ENCODE measurements at places on chromosomes 13 and 19.

DNA sequence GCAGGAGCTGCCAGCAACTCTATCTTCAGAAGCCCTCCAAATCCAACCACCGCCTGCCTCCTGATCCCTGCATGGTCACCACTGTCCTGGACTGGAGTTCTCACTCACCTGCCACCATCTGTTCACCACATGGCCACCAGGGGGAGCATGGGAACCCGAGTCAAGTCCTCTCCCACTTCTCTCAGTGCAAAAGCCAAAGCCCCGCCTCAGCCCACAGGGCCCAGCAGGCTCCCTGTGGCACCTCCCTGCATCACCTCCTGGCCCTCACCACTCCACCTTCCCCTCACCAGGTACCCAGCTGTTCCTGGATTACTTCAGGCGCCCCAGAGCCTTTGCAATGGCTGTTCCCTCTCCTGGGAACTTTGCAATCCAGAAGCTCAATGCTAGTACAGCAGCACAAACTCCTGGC is 5.3 kb downstream of the DHPS start:
- DNase-seq = no peak

DNA sequence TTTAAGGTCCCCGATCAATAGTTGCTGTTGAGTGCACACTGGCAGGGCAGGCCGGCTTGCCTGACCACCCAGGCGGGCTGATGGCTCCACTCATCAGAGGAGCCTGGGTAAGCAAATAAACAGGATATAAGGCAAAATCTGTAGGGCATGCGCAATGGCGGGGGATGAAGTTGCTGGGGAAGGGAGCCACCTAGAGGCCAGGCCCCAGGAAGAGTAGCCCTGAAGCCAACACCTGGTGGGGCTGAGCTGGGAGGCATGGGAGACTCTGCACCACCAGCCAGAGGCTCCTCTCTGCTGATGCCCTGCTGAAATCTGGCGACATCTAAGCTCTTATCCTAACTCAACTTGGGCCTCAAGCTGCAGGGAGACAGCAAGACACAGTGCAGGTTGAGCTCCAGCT is 324.3 kb downstream of the ZNF536 start:
- DNase-seq = no peak

DNA sequence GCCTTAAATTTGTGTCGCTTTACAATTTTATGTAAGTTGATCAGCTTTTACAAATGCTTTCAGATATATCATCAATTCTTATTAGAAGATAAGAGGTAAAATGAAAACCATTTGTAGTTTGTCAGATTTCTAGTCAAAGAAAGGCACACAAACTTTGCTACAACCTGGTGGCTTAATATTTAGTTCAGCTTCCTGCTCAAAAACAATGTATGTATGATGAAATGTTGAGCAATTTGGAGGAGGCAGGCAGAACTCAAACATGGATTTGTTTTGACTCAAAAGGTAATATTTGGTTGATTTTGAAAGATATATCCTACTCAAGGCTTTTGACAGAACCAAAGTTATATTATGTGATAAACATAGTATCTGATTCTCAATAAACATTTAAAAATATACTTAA is 24.2 kb downstream of the NEK5 start:
- DNase-seq = no peak

GRCh38 chr13:34124666-34125306 is 306.8 kb downstream of the RFC3 start:
- DNase-seq = no peak

GRCh38 chr13:89878904-89879303 is 1468.6 kb upstream of the MIR17HG start:
- DNase-seq = no peak

- no peak for DNase-seq
These were observed 2.6 kb downstream of the ACSBG2 start for GRCh38 chr19:6138066-6138465.

- no peak for DNase-seq
These were observed 29.9 kb downstream of the MICU2 start for GRCh38 chr13:21573920-21574712.

DNA sequence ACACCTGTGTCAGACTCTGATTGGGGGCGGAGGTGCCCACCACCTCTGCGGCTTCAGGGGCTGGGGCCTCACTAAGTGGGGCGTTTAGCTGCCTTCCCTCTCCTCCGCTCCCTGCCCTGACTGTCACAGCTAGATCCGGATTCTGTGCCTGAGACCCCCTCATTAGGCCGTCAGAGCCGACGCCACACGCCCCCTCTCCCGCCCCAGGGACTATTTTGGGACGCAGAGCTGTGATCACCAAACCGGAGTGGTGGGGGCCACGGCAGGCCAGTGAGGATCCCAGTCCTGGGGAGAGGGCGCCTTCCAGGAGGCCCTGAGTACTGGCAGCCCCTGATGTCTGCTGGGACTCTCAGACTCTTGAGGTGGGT is 762 bp downstream of the KANK3 start:
- no peak for DNase-seq

- DNase-seq = no peak
These were observed 188.9 kb downstream of the KCTD12 start for GRCh38 chr13:76697288-76697687.

- DNase-seq = no peak
These were observed 10.3 kb downstream of the MIR17HG start for GRCh38 chr13:91357613-91358386.

GRCh38 chr19:55257461-55258420 is 1.1 kb downstream of the PPP6R1 start:
- no peak for DNase-seq

GRCh38 chr19:19568802-19569756 is 31.0 kb downstream of the CILP2 start:
- no peak for DNase-seq

GRCh38 chr19:41225238-41226052 is 6.4 kb downstream of the AXL start:
- peak; percentile 98 for DNase-seq

- DNase-seq = no peak
These were observed 1755.3 kb upstream of the SPRY2 start for GRCh38 chr13:82096256-82096655.

GRCh38 chr13:22271903-22272302 is 601.0 kb downstream of the FGF9 start:
- DNase-seq = no peak

DNA sequence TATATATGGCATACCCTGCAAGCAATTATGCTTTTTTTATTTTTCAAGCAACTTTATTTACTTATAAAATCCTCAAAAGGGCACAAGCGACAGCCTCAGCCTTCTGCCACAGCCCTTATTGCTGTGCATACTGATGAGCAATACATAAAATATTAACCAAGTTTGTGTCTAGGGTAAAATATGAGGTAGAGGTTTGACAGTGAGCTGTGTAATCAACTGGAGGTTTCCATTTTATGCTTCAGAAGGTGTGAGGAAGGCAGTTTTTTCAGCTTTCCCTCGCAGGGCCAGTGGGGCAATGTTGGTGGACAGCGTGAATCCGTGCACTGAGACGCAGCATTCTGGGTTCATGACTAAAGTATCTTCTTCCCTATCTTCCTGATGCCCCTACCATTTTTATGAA is 310.4 kb downstream of the IRS2 start:
- no peak for DNase-seq

DNA sequence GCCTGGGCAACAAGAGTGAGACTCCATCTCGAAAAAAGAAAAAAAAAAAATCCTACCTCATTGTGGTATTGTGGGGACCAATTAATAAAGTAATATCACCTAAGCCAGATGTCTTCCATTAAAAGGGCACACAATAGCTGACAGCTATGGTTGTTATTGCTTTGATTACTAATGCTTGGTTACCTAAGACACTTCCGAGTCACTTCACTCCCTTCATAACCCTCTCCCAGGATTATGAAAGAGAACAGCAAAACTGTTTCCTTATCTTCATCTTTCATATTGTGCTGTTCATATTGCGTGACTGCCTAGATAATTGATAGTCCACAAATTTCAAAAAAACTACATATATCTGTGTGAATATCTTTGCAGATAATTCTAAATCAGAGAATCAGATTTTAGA is 10.3 kb upstream of the HSPH1 start:
- DNase-seq = no peak

DNA sequence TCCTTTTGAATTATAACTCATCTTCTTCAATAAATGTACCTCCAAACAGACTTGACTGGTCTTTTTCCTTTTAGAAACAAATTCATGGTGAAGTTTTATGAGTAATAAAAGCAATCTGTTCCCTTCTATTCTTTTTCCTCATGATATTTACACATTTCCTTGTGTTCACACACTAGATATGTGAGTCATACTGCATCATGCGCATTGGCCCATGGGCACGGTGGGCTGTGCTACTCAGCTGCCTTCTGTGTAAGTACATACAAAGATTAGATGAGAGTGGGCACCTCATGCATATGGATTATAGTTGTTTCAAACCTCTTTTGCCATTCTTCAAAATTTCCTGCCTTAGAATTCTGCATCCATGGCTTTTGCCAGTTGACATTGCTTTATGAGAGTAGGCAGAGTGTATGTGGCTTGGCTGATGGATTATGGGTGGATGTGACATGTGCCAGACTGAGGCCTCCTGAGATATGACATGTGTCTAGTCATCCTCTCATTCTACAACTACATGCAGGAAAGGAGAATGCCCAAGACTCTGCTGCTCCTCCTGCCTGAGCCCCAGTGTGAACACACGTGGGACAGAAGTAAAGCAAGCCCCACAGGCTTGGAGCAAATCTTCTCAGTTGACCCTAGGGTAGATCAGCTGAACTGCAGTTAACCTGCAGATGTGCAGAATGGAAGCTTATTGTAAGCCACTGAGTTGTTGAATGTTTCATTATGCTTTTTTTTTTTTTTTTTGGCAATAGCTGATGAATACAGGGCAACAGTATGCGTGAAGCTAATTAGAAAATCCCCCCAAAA is 109.9 kb downstream of the RBM26 start:
- no peak for DNase-seq

GRCh38 chr19:51036519-51036918 is 1.7 kb upstream of the KLK12 start:
- DNase-seq = no peak

DNA sequence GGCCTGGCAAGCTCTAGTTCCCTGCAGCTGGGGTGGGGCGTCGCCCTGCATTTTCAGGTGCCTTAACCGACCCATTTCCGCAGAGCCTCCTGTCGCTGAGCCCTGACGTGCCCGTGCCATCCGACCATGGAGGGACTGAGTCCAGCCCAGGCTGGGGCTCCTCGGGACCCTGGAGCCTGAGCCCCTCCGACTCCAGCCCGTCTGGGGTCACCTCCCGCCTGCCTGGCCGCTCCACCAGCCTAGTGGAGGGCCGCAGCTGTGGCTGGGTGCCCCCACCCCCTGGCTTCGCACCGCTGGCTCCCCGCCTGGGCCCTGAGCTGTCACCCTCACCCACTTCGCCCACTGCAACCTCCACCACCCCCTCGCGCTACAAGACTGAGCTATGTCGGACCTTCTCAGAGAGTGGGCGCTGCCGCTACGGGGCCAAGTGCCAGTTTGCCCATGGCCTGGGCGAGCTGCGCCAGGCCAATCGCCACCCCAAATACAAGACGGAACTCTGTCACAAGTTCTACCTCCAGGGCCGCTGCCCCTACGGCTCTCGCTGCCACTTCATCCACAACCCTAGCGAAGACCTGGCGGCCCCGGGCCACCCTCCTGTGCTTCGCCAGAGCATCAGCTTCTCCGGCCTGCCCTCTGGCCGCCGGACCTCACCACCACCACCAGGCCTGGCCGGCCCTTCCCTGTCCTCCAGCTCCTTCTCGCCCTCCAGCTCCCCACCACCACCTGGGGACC is 1.2 kb downstream of the ZFP36 start:
- no peak for DNase-seq

DNA sequence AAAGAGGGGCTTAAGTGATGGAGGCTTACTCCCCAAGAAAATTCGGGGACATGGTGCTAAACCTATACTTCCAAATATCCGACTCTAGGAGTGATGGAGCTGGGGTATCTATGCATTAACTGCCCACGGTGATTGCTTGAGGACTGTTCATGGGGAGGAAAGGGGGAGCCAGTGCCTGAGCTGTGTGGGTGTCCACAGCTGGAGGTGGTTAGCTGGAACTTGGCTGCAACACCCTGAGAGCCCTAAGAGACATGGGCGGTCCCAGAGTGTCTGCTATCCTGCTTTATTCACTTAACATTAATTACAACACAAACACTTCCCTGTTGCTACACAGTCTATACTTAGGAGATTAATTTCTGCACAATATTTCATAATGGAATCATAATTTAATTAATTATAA is 28.1 kb upstream of the POMP start:
- DNase-seq = no peak

- DNase-seq = no peak
These were observed 504.5 kb downstream of the FOXO1 start for GRCh38 chr13:40161931-40162330.

GRCh38 chr13:80336776-80337287 is 4.1 kb downstream of the SPRY2 start:
- DNase-seq = no peak

- DNase-seq = no peak
These were observed 19.1 kb downstream of the ELL start for GRCh38 chr19:18502638-18503294.

- no peak for DNase-seq
These were observed 20.8 kb upstream of the IPO5 start for GRCh38 chr13:97932647-97933046.

- no peak for DNase-seq
These were observed 87.4 kb upstream of the ARHGEF7 start for GRCh38 chr13:111027458-111028439.

DNA sequence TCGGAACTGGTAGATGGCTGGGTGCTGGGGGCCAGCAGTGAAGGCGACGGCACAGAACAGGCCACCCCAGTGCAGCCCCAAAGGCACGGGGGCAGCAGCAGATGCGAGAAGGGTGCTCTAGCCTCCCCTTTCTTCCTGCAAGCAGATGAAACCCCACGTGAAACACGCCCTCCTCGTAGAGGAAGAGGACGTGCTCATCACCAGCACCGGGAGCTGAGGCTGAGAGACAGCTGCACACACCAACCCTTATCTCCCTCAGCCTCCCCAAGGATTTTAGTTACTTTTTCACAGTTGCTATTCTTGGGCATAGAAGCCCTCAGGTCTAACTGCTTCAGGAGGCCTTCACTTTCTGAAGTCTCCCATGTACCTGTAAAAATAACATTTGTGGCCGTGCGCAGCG is 11.9 kb downstream of the ZNF787 start:
- no peak for DNase-seq

- DNase-seq = peak; percentile 58
These were observed 103.1 kb downstream of the TNFRSF19 start for GRCh38 chr13:23673354-23673753.

DNA sequence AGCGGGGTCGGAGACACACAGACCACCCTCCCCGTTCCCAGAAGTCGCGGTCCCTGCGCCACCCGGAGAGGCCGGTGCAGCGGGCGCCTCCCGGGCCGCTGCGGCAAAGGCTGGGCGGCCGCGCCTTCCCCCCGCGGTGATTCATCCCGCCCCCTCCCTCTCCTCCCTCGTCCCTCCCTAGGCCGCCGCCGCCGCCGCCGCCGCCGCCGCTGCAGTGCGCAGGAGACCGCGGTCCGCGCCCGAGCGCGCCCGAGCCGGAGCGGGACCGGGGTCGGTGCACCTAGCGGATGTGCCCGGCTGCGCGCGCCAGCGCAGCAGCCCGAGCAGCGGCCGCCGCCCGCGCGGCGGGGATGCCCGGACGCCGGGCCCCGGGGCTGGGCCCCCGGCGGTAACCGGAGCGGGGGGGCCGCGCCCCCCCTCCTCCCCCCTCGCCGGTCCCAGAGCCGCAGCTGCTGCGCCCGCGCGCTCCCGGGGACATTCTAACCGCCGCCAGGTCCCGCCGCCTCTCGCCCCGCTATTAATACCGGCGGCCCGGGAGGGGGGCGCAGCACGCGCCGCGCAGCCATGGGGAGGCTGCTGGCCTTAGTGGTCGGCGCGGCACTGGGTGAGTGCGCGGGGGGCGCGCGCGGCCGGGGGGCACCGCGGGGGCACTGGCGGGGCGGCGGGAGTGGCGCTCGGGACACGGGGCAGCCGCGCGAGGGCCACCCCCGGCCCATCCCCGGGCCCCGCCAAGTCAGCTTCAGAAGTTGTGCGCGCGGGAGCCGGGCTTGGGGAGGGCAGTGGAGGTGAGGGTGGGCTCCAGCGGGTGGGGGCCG is at the start of gene SCN1B:
TSS of gene SCN1B (plus strand) at position 214 of the 815 bp plus-strand sequence. CDS start at position 565, 351 bp downstream.
- DNase-seq = no peak
